ENCODE measurements at places on chromosomes 4 and X.

DNA sequence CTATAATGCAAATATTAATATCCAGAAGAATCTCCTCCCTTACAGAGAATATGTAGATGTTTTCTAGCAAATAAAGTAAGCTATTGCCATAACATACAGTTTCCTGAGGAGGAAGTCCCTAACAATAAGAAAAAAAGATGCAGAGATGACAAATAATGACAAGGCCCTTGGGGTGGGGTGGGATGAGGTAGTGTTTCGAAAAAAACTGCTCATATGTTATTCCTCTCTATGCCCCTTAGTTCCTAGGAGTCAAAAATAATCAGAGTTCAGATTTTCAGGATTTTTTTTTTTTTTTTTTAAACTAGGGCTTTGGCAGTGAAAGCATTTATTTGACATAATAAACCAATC lies 99.0 kb downstream of the ZAR1 start:
- no peak for DNase-seq

DNA sequence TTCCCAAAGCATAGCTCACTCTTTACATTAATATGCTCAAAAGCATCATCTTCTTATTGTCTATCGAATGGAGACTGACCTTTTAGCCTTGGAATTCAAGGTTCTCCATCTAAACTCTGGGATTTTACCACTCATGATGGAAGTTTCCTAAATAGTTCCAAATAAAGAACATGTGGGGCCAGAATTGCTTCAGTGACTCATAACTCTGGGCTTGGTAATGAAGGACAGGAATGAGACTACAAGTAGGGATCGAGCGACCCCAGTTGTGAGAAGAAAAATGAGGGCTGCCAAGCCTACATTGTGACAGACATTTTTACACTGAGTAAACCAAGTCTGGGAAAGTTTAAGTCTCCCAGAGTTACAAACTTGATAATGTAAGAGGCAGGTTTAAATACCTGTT lies 269.9 kb downstream of the CBLL2 start:
- DNase-seq = no peak

DNA sequence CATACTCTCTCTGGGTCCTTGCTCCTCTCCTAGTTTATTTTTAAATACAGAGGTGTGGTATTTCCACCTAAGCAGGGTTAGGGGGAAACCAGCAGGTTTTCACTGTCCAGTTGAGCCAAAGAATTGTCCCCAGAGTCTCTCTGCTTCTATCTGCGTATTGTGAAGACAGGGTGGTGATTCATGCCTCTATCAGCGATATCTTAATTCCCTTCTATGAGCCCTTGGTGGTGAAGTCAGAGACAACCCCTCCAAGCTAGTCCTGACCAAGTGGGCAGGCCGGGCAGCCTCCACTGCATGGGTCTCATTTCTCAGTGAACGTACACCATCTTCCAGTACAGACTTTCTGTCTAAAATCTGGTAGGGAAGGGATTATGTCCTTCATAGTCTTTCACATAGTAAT lies 100.5 kb upstream of the GPR34 start:
- DNase-seq = no peak

DNA sequence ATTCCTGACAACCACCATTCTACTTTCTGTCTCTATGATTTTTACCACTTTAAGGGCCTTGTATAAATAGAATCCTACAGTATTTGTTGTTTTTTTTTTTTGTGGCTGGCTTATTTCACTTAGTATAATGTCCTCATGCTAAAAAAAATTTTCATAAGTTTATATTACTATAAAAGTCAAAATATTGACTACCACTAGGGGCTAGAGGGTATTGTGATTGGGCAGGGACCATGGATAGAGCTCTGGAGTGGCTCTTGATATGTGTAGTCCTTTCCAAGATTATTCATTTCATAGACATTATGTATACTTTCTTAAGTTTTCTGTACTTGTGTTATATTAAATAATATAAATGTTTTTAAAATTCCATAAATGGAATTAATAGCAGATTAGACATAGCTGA lies 34.6 kb downstream of the MYOZ2 start:
- no peak for DNase-seq

Measured in cortex of kidney (tissue), 1 donor.